ENCODE measurements at places on chromosomes 1 and 21.

- DNase-seq, result no peak
These were observed 138.9 kb downstream of the LHX8 start for GRCh38 chr1:75273110-75273509.

DNA sequence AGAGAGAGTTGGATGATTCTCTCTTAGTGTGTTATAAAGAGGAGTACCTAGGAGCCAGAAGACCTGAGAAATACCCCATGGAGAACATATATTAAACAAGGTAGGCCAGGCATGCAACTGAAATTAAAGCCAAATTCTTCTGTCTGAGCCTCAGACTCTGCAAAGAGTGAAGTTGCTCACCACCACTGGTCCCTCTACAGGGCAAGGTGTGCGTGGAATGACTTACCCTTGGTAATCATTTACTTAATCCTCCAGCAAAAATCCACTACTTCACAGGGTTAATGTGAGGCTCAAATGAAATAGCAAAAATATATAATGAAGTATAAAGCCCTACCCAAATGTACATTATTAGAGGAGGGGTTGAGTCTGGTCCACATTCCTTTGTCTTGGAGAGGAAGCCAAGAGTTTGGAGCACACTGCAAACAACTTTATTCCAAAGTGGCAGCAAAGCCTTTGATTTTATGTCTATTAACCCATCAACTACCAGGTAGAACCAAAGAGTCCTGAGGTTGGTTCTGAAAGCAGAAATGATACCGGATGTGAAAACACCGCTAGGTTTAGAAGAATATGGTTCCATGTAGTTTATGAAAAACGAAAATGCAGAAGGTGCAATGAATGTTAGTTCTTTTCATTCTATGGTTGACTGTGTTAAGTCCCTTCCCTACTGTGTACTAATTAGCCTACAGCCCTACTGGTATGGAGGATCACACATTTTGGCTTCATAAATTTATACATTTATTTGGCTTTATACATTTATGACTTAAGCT lies 8.5 kb downstream of the SSR2 start:
- DNase-seq, result no peak

DNA sequence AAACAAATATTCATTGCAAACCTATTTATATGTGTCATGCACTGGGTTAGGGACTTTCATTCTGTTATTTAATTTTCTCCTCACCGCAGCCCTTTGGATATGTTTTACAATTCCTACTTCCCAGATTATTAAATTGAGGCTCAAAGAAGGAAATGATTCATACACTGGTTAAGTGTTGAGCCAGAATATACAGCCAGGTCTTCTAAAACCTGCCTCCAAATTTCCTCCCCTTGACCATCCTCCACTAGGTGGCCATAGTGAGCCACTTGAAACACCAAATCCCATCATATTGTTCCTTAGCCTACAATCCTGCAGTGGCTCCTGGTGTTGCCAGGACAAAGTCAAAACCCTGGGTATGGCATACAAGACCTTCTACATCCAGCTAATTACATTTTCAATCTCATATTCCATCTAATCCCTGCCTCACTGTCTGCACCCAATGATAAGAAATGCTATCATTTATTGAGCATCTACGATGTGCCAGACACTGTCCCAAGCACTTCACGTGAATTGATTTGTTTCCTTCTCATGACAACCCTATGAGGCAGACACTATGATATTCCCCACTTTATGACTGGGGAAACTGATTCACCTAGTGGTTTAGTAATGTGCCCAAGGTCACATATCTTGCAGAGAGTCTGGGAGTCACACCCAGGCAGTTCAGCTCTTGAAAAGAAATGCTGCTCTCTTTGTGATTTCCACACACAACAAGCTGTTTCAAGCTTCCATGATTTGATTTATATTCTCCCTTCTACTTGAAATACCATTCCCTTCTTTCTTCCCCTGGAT lies 23.6 kb upstream of the KIRREL1 start:
- no peak for DNase-seq

DNA sequence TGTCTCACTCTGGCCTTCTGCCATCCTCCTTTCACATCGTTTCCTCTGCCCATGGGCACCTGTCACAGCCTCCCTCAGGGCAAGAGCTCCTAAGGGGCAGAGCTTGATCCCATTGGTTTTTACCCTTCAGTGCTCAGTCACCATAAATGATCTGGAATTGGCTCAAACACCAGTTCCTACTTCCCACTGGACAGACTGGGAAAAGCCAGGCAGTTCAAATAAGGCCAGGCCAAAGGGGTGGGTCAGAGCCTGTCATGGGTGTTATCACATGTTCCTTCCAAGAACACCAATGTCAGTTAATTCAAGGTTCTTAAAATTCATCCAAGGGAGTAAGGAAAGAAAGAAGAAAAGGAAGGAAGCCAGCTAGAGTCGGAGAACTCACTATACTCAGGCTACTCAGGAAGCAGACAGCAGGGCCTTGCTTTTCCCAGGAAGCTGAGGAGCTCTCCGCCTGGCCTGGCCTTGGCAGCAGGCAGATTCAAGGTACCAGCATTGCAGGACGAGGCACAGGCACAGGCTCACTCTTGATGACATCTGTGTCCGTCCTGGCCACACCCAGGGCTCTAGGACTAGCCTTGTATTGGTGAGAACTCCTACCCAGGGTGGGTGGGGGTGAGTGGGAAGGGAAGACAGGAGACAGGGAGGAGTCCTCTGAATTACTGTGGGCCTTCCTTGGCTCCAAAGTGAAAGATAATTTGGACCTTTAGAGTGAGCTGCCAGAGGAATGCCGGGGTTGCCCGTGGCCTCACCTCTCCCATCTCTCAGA lies 32.2 kb upstream of the ARTN start:
- DNase-seq, result no peak

- DNase-seq, result no peak
These were observed at the start of gene CFAP45 for GRCh38 chr1:159900086-159900680. CFAP45 (minus strand) TSS chr1:159900165; CDS start chr1:159900098, 67 bp downstream.

Measured in stimulated activated CD4-positive, alpha-beta T cell treated with anti-CD3 and anti-CD28 coated beads, Interleukin-15, amount 100 ng/mL, for 48 hours (primary cell).